ENCODE measurements at places on chromosomes 5 and 9.

GRCh38 chr9:127418037-127418471 lies 6.1 kb upstream of the ZNF79 start:
- peak; percentile 70 for DNase-seq

- no peak for DNase-seq
These were observed 48.1 kb downstream of the TEK start for GRCh38 chr9:27157097-27157496.

DNA sequence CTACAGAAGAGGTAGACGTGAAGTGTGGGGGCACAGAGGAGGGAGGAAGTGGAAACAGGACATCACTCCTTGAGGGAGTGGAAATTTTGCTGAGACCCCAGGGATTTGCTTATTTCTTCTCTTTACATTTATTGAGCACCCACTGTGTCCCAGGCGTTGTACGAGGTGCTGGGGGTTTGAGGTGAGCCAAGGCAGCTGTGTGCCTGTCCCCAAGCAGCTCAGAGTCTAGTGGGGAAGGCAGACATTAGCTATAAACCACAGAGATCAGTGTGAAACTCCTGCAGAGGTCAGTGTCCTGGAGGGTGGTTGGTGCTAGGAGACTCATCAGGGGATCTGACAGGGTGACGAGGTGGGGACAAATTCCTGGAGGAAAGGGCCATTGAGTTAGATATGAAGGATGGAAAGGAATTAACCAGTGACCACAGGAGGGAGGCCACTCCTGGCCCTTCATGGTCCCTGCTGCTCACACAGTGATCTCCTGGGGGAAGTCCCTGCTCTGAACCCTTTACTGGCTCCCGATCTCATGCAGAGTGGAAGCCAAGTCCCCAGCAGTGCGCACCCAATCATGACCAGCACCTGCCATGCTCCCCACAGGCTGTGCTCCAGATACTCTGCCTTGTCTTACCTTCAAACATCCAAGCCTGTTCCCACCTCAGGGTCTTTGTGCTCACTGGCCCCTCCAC lies 3.4 kb upstream of the CXCL14 start:
- no peak for DNase-seq

- no peak for DNase-seq
These were observed 242.2 kb downstream of the CSNK1G3 start for GRCh38 chr5:123753937-123754891.

DNA sequence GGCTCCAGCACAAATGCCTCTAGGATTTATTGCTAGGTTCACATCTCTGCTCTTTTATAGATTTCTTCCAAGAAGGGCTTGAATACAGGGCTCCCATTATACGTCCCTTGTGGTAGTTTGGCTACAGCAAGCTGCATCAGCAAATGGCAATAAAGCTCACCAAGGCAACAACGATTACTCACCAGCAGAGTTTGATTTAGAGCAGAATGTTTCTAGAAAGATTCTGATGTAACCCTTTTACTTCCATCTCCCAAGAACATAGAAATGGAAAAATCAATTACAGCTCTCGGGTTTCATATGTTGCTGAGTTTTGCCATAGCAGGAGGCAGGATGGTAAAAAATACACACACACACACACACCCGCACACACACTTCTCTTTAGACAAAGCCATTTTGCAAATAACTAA lies 124.2 kb upstream of the TNPO1 start:
- DNase-seq, result no peak

- no peak for DNase-seq
These were observed 25.4 kb downstream of the CCNJL start for GRCh38 chr5:160286947-160287346.

DNA sequence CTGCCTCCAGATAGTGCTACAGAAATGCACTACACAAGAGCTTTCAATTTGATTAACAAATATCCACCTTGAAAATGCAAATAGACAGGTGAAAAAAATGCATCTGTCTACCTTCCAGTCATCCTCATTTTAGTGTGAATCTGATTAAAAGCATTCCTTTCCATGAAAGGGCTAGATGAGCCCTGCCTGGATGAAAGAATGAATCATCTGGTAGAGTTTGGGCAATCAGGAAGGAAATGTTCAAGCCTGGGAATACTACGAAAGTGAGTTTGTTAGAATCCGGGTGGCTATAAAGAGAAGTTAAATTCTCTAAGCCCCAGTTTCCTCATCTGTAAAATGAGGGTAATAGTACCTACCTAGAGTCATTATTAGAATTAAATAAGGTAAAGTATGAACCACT lies 142.6 kb downstream of the FAM114A2 start:
- no peak for DNase-seq

DNA sequence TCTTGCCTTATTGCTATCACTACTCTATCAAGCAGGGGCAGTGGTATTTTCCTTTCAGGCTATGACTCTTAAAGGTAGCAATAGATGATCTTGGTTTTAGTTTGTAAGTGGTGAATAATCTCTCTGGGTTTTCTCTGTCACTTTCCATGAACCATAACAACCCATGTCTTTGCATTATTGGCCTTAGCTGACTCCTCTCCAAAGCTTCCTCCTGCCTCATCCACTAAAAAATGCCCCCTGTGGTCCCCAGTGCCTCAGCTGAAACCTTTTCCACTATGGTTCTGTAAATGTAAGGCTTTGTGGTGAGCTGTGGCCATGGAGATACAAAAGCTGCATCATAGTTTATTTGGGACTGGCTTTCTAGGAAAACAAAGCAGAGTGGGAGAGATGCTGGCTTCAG lies 128.8 kb downstream of the GPBP1 start:
- DNase-seq, result no peak

DNA sequence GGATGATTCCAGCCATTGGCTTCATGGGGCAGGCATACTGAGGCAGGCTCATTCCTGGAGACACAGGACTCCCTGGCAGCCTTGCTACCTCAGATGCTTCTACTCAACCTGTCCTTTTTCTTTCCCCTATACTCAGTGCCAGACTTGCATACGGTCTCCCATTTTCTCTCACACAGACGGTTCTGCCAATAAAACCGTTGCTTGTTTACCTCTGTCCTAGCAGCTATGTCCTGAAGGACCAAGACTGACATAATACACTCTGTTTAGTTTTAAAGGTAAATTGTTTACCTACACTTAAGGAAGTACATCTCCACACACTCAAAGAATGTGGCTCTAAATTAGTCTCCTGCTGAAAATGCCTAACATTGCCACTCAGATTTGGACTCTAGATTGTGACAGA lies 151.0 kb upstream of the RFX3 start:
- DNase-seq, result no peak

- no peak for DNase-seq
These were observed 709.3 kb upstream of the RGMB start for GRCh38 chr5:98064118-98064685.

DNA sequence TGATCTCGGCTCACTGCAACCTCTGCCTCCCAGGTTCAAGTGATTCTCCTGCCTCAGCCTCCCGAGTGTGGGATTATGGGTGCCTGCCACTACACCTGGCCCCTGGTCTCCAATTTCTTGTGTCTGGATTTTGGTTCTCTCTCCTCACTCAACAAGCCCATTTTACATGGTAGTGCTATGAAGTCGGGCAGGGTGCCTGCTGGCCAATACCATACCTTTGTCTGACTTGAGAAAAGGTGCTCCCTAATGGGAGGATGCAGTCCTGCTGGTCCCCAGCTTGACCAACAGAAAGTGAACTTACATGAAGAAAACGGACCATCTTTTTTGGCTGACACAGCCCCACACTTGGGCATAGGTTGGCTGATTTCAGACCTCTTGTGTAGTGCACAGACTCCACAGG lies 21.6 kb upstream of the PTGS1 start:
- DNase-seq, result no peak

- DNase-seq, result no peak
These were observed 362.4 kb downstream of the NDUFS4 start for GRCh38 chr5:53922508-53923498.

DNA sequence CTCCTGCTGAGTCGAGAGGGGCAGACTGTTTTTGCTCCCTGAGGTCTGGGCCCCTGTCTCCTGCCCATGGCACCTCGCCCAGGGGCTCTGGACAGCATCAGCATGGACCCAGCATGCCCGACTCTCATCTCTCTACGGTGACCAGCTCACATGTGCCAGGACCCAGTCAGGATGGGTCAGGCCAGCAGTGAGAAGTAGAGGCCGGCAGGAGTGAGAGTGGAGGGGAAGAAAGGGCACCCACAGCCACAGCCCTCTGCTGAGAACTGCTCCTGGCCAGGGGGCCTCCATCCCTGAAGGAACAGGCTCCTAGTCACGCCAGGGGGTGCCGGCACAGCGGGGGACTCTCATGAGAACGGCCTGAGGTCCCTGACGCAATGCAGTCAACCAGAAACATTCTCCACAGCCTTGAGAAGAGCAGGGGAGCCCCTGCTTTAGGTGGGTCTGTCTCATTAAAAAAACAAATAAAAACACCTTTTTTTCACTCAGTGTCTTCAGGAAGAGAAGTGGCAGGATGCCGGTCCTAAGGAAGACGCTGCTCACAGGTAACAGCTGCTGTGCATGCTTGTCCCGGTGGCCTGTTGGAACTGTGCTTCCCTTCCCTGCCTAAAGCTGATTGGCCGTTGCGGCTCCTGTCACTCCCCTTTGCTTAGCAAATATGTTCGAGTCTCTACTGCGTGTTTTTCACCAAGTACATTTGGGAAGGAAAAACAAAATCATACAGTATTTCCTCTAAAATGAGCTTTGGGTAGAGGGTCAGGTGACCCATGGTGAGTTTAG lies 85.7 kb upstream of the FBXW11 start:
- DNase-seq, result no peak

DNA sequence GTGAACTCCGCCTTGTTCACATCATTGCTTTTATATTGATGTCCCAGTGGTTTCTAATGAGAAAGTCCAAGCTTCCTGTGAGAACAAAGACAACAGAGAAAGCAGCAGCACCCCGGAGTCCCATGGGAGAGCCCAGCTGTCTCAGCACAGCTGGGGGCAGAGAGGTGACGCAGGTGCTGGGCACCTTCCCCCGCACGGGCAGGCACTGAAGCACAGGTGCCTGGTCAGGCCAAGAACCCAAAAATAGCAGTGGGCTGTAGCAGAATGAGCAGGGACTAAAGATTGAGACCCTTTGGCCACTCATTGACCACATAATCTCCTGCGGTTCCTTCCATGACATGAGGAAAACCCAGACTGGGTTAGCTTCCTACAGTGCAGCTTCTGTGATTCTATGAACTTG lies 18.8 kb downstream of the SRD5A1 start:
- DNase-seq, result no peak

- DNase-seq, result no peak
These were observed 12.0 kb downstream of the RAD1 start for GRCh38 chr5:34903260-34903659.

- DNase-seq, result no peak
These were observed 160.8 kb downstream of the DEPDC1B start for GRCh38 chr5:60538955-60539866.

- no peak for DNase-seq
These were observed 5.5 kb downstream of the EPB41L4A start for GRCh38 chr5:112413611-112414010.

GRCh38 chr9:13377171-13377925 lies 97.9 kb upstream of the MPDZ start:
- no peak for DNase-seq

DNA sequence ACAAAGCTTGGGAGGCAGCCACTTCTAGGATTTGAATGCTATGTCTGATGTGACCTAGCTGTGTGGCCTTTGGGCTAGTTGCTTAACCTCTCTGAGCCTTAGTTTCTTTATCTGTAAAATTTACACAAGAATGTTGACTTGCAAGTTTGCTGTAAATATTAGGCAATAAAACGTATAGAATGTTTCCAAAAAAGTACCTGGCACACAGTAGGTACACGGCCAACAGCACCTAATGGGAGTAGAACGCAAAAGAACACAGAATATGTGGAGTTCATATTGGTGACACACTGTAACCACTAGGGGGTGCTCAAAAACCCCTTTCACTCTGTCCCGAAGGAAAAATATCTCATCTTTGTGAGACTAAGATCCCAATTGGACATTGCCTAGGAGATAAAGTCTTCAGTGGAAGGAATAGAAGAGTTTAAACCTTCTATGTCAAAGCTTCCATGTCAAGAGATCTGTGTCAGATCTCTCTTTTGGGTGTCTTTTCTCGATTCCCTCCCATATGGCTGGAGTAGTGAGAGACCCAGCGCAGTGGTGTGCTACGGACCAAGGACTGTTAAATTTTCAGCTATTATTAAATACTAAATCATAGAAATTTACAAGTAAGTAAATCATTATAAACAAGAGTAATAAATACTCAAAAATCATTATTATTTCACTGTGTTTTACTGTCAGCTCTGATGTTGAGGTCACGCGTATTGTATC lies 145.4 kb upstream of the RAD23B start:
- DNase-seq, result no peak

DNA sequence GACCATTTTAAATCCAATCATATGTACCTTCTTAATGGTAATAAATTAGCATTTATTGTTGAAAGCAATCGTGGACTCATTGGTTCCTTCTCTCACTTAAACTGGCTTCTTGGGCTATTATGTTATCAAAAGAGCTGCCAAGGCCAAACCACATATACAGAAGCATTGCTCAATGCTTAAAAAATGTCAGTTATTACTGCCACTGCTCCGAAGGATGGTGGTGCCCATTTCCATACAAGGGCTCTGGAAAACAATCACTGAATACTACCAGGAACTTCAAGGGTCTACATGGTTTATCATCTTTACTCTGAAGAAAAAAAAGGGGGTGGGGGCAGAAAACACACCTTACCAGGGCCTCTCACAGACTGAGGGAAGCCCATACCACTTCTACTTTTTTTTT lies 104.3 kb downstream of the GNAQ start:
- DNase-seq, result no peak

GRCh38 chr5:67243349-67243748 lies 46.8 kb upstream of the CD180 start:
- no peak for DNase-seq

DNA sequence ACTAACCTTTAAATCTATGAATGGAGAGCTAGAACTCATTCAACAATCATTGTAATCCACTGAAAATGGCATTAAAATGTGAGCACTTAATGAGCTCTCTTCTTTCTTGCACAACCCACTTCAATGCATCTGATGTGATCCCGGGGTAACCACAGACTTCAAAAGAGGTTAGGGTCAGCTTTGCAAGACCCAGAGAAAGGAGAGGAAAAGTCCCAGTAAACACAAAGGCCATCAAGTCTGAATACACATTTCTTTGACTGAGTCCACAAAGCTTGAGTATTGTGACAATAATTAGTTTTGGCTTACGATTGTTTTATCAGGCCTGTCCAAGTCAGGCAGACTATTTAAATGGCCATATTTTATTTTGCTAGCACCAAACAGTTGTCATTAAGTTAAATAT lies 148.8 kb upstream of the ZNF608 start:
- DNase-seq, result no peak

DNA sequence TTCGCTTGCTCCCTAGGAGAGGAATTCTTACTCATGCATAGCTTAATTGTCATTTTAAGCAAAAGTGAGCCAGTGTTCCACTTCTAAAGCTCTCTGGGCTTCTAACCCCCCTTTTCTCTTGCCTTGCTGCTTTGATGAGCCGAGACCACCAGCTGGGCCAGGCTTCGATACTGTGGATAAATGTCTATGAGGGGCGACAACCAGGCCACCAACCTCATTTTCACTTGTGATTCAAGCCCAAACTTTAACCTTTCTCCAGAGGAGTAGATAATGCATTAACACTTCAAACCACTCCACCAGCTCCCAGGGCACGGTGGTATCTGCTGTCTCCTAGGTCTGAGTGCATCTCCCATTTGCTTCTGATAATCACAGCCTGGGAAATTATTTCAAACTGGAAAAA lies 205.6 kb downstream of the PSAT1 start:
- no peak for DNase-seq

Data from iPS DF 19.7 (cell line).